ENCODE measurements at places on chromosomes 2 and 18.

DNA sequence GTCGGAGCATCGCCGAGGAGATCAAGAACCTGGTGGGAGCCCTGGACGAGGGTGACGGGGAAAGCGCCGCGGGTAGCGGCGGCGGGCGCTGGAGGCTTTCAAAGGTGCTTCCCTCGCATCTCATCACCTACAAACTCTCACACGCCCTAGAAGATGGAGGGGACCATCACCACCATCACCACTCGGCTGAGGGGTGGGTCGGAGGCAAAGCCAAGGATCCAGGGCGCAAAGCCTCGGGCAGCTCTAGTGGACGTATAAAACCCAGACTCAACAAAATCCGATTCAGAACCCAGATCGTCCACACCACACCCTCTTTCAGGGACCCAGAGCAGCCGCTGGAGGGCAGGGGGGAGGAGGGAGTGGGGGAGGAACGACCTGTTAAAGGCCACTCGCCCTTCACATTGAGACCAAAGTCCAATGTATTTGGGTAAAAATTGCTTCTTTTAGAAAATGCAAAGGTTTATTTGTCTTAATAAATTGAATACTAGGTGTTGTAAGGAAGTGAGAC lies 1.5 kb downstream of the SOWAHC start:
- no peak for DNase-seq

DNA sequence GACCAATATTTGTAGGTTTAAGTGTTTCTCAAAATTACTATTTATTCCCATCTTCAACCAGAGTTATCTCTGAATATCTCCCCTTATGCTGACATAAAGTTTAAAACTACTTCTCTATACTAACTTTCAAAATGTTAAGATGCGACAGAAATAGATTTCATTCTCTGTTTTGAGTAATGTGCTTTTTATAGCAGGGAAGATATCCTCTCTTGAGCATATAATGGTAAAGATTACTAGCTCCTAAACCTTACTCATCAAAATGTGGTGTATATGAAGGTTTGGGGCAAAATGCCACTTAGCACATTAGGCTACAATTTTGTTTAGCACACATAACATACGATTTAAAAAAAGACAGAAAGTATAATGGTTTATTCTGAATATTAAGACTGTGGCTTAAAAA lies 54.4 kb downstream of the CWC22 start:
- no peak for DNase-seq

DNA sequence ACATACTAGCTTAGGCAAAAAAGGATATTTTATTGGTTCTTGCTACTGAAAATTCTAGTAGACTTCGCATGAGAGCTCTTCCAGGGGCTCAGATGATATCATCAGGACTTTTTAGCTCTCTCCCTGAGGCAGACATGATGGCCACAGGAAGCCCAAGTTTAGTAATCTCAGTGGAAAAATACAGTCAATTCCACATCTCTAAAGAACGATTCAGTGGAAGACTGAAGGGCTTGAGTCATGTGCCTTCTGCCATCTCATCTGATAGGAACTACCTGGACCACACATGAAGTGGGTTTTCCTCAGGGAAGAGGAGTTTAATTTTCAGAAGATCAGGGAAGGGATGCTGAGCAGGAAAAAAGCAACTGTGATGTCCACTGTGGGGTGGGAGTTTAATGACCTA lies 117.3 kb downstream of the TTC27 start:
- DNase-seq = no peak

DNA sequence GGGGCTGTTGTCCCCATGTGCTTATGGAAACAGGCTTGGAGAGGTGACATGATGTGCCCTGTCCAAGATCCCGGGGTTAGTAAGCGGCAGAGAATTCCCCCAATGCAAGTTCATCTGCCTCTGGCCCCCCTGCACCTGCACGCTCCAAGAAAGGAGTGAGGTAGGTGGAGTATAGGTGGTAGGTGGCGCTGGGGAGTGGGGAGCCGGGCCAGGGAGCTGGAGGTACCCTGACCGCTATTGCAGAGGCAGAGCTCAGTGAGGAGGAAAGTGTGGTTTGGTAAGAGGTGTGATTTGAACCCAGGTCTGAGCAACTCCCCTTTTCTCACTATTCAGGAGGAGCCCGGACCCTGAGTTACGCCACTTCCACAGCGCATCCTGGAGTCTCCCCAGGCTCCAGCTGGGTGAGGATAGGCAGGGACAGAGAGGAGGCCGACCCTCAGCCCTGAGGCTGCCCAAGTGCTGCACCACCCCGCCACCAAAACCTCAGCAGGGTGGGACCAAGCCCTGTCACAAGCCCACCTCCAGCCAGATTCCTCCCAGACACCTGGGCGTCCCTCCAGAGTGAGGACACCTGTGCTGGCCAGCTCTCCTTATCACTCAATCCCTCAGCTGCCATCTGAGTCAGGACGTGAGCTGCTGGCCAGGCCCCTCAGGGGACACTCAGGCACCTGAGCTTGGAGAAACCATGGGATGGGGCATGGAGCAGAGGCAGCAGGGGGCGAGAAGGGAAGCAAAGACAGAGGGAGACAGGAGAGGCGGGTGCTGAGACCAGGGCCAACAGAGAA lies 5.6 kb downstream of the HAAO start:
- DNase-seq = no peak

GRCh38 chr2:10229462-10230099 lies 73.1 kb upstream of the HPCAL1 start:
- no peak for DNase-seq

- DNase-seq = no peak
These were observed 26.2 kb downstream of the INHBB start for GRCh38 chr2:120371969-120372625.

DNA sequence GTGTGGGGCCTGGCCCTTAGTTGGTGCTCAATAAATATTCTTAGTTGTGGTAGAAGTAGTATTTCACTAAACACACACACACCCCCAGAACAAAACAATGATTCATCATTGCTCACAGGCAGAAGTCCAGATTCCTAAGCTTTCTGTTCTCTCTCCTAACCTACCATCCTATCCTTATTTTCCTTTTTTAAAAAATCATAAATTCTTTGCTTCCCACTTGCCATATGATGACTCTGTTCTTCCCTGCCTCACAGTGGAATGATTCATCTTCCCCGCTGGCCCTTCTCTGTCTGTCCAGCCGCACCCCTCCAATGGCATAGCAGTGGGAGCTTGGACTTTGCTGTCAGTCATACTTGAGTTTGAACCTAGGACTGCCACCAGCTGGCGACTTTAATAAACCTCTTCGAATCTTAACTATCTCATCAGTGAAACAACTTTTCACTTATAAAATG lies 5.2 kb downstream of the EML6 start:
- no peak for DNase-seq

GRCh38 chr2:176534798-176535466 lies 265.7 kb downstream of the MTX2 start:
- no peak for DNase-seq

DNA sequence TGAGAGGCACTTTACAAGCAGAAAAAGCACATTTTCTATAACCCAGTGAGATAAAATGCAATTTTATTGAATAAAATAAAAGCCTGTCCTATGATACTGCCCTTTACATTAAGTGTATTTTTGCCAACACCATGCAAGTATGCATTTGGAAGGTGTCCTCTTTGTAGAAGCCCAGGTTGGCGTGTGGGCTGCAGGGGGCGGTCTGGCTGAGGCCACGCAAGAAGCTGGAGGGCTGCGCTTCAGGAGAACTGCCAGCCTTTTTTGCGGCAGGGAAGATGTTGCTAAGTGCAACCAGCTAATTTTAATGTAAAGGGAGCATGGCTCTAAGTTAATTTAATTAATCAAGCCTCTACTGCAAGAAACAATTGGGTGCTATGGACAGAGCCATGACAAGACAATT lies 562.8 kb upstream of the SALL3 start:
- DNase-seq = no peak

DNA sequence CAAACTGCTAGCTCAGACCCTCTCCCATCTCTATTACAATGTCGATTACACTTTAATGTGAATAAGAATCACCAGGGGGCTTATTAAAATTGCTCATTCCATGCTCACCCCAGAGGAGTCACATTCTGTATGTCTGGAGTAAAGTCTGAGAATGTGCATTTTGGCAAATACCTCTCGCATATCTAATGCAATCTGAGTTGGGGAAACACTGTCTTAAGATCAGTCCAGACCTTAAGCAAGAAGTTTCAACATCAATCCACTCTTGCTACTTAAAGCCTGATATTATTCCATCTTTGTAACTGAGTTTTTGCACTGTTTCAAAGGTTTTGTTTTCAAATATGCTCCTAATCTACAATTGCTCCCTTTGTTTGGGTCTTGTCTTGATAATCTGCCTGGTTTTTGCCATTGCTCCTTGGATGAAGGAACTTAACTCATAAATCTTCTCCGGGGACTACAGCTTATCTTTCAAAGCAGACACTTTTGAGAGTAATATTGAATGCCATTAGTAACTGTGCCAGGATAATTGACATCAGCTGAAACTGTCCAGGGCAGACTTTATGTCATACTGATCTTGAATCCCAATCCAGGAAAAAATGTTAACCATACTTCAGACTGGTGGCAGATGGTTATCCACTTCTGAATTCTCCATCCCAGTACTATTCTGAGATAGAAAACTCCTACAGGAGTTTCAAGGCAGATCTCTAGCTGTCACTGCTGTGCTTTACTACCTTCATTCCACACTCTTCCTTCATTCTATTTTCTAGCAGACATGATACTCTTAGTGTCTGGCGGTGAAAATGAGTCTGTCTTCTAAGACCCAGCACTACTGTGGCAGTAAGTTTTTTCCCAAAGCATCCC lies 200.9 kb downstream of the ERBB4 start:
- DNase-seq = no peak

DNA sequence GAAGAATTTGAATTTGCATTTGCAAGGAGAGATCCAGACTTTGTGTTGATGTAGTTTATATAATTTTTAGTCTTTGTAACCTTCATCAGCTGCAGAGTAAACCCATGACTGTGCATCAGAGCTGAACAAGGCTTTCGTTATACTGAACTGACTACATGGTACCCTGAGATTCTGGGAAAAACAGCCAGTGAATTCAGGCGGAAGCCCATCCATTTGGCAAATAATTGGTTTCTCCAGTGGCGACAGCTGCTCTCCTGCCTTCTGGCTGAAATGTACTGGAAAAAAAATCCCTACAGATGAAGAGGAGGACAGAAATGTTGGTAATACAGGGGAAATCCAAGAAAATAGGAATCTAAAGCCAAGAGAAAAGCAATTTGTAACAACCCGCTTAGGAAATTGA lies 657.5 kb upstream of the CDH7 start:
- no peak for DNase-seq

DNA sequence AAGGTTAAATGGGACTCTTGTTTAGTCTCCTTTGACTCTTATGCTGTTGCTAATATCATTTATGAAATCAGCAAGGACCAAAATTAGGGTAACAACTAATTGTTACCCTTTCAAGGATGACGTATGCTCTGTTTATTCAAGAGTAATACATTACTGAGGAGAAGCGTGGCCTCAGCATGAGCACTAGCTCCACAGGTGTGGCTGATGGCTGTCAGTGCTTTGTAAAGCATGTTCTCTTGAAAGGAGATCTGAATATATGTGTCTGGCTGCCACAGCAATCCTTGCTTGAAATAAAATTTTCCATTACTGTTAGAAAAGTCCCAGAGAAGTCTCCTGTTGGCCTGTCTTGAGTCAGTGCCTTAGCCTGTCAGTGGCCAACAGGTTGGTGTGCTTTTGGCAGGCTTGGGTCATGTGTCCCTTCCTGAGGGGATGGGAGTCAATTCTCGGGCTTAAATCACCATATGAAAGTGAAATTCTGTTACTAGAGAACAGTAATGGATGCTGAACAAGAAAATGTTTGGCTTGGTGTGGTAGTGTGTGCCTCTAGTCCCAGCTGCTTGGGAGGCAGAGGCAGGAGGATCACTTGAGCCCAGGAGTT lies 32.7 kb downstream of the ABI2 start:
- no peak for DNase-seq

DNA sequence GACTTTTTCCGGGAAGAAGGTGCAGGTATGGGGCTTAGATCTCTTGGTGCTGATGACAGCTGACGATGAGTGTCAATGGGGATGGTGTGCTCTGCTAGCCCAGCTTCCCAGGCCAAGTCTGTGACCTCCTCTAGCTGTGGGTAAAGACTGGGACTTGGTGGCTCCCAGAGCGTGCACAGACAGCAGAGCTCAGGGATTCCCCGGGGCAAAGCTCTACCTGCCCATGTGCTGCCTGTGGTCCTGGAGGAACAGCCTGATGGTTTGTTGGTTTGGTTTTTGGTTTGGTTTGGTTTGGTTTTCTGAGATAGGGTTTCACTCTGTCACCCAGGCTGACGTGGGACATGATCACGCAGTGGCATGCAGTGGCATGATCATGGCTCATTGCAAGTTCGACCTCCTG lies 19.2 kb downstream of the ATP6V1B1 start:
- DNase-seq = no peak

DNA sequence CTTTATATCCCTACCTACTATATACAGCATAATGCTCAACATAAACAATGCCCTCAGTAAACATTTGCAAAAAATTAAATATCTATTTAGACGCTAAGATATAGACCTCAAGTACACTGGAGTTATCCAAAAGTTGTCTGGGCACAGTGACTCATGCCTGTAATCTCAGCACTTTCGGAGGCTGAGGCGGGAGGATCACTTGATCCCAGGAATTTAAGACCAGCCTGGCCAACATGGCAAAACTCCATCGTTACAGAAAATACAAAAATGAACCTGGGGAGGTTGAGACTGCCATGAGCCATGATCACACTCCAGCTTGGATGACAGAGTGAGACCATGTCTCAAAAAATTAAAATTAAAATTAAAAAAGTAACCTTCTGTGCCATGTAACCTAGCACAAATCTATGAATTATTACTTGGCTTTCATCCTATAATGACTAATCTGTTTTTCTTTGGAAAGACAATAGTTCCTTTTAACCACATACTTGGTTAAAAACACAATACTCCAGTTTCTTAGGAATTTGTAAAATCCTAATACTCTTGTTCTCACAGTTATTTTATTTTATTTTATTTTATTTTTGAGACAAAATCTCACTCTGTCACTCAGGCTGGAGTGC lies 6.7 kb upstream of the TNFAIP6 start:
- no peak for DNase-seq

DNA sequence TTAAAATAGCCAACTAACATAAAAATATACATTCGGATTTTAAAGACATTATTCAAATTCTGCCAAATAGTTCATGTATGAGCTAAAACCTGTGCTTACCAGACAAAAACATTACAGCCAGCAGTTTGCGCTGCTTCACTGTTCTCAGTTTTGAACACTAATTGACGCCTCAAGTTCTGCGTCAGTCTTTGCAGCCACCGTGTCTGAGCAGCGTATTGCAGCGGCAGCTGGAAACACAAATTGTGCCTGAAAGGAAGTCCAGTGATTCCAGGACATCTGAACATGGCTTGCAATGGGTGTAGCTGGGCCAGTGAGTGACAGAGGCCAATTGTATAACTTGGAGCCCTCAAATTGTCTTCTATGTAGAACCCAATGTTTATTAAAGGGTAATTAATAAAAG lies 267.6 kb downstream of the TFCP2L1 start:
- DNase-seq = no peak

DNA sequence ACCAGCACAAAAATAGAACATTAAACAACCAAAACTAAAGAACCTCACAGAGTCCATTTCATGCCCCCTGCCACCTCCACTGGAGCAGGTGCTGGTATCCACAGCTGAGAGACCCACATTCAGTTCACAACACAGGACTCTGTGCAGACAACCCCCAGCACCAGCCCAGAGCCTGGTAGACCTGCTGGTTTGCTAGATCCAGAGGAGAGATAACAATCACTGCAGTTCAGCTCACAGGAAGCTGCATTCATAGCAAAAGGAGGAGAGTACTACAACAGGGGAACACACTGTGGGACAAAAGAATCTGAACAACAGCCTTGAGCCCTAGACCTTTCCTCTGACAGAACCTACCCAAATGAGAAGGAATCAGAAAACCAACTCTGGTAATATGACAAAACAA lies 326.7 kb downstream of the METTL4 start:
- DNase-seq = no peak
